Urinary bladder (tissue), 4 donors: ENCODE measurements at places on chromosomes 13 and 19.

GRCh38 chr13:39498471-39499114, 104.4 kb downstream of the LHFPL6 start:
- DNase-seq: no peak

- DNase-seq: no peak
These were observed 2.5 kb downstream of the NFIC start for GRCh38 chr19:3368848-3369336.

DNA sequence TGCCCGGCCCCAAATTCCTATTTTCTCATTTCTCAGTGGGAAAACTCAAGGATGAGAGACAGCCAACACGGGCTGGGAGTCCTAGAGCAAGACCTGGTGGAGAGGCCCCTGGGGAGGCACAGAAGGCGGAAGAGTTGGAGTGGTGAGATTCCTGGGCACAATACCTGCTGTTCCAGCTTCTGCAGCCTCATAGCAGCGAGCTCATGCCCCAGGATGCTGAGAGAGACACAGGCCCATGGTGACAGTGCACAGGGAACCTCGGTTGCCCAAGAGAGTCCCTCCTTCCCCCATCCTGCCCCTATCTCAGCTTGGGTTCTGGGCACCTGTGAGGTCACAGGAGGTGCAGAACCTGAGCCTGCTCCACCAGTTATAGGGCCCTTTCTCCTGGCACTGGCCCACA, 1.4 kb downstream of the TULP2 start:
- no peak for DNase-seq

DNA sequence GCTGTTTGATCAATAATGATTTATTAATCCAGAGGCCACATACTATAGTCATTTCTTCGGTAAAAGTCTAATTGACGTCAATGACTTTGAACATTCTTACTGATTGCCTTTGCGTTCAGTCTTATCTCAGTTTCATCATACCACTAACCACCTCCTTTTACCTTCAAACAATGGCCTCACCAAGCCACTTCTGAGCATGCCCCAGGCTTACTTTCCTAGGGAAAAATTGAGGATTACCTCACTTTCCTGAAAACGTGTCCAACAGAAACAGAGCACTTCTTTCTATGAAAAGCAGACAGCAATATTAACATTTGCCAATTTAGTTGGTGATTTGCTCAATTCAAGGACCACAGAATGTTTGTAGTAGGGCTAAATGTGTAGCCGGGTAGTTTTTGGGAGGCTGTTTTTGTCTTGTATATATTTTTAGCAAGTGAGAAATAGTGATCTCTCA, 157.6 kb downstream of the KLF5 start:
- no peak for DNase-seq
